ENCODE measurements at places on chromosomes 1 and 21.

- DNase-seq = no peak
Measured at GRCh38 chr1:178659789-178660208, 65.2 kb upstream of the RALGPS2 start.

GRCh38 chr1:6948861-6949260, 163.6 kb downstream of the CAMTA1 start:
- DNase-seq = no peak

GRCh38 chr1:197781968-197782721, 6.9 kb upstream of the DENND1B start:
- no peak for DNase-seq

DNA sequence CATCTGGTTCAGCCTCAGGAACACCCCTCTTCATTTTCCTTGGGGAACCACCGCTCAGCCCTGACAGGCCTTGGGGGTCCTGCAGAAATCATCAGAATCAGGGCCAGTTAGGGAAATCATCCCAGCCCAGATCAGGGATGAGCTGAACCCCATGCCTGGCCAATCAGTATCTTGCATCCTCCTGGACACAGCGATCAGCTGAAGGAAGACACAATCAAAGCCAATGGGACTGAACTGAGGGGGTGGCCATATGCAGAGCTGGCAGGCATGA, 395.4 kb downstream of the MATN1 start:
- no peak for DNase-seq

GRCh38 chr1:235558621-235559169, 54.4 kb upstream of the B3GALNT2 start:
- DNase-seq = no peak

DNA sequence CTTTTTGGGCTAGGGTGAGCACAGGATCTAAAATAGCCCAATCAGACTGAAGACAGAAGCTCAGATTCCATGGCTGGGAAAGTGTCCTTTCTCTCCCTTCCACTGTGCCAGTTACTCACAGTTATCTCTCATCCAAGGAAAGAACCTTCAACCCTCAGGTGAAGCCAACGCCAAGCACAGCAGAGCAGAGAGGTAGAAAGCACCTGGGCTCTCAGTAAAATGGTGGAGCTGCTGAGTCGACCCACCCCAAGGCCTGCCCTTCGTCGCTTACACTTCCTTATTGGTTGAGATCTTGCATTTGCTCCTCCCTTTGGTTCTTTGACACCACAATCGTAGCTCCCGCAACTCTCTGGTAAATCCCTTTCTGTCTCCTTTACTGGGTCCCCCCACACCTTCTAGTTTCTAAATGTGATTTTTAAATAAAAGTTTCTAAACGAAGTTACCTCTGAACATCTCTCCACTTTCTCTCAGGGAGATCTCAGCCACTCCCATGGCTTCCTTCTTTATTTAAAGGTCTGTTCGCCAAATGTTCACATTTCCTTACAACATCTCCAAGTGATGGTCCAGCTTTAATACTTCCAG, 27.5 kb upstream of the SLC30A1 start:
- DNase-seq = no peak

GRCh38 chr1:221565711-221566110, 176.2 kb downstream of the DUSP10 start:
- no peak for DNase-seq
